D721Med (cell line): ENCODE measurements at places on chromosomes 3 and 15.

- DNase-seq: peak; percentile 33
These were observed 128.7 kb upstream of the MB21D2 start for GRCh38 chr3:193046371-193046770.

- no peak for DNase-seq
These were observed 70.1 kb upstream of the MEF2A start for GRCh38 chr15:99495430-99496301.

DNA sequence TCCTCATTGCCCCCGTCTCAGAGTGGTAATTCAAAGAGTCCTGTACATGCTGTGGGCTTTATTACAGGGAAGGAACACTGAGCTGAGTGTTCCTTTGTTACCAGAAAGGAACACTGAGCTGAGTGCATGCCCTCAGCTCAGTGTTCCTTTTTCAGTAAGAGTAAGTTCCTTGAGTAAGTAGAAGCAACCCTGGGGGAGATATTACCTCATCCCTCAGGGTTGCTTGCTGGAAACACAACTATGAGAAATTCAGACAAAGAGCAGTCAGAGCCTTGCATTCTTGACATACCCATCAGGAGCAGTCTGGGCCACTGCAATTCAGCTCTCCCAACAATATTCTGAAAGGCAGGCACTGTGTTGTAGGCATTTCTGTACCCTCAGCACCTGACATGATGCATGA is 17.0 kb downstream of the CHRM5 start:
- DNase-seq: no peak

DNA sequence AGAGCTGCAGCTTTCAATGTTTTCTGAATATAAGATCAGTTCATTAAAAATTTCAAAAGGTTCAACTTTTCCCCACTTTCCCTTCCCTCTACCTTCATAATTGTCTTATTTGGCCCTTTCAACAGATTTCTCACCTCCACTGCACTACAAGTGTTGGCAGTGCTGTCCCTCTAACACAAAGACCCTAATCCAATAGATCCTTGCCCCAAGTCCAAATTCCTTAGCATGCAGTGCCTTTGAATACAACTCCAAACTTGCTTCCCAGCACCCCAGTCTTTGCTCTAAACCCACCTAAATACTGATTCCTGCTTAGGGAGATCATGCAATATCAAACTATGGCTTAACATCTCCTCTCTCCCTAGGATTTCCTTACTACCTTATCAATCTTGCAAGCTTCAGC is 43.9 kb downstream of the TJP1 start:
- DNase-seq: no peak

DNA sequence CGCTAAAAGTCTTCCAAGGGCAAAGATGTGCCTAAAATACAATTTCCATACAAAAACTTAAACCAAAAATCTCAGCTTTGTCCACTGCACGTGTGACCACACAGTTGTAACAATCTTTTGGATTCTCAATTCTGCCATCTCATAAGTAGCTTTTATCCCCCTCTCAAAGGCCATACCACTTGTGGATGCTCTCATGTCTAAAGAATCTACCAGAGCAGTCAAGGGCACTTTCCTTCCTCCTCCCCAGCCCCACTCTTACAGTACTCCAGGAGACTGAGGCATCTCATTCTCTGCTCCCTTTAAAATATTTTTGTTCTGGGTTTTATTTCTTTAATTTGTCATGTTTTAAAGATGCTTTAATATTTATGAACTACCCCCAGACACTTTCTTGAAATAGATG is 102.3 kb upstream of the PFN2 start:
- no peak for DNase-seq

DNA sequence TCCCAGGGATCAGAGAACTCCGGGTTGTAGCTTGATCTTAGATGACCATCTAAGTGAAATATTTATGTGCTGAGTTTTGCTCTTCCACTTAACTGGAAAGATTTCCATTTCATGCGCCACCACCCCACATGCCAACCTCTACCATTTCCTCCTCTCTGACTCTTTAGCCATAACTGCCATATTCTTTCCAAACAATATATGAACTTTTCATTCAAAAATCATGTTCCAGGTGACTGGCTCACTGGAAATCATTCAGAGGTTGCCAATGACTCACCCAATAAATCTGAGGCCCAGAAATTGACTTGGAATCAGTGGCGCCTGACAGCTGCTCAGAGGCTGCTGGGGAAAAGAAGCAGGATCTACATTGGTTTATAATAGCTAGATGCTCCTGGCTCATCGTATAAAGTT is 31.6 kb upstream of the FAM174B start:
- DNase-seq: no peak

DNA sequence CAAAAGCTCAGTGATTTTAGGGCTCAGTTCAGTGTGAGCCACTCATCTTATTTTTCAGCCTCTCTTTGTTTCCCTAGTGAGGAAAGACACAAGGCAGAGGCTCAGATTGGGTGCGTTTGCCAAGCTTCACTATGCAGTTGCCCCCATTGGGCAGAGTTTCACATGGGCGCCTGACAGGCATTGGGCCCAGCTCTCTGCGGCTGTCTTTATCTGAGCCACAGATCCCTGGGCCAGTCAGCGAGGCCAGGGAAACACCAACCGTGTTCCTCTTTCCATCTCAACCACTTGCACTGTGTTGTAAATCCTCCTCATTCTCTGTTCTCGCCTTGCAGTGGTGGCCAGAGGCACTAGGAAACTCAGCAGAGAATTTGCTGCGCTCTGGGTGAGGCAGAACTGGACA is 10.8 kb downstream of the ESYT3 start:
- DNase-seq: no peak

DNA sequence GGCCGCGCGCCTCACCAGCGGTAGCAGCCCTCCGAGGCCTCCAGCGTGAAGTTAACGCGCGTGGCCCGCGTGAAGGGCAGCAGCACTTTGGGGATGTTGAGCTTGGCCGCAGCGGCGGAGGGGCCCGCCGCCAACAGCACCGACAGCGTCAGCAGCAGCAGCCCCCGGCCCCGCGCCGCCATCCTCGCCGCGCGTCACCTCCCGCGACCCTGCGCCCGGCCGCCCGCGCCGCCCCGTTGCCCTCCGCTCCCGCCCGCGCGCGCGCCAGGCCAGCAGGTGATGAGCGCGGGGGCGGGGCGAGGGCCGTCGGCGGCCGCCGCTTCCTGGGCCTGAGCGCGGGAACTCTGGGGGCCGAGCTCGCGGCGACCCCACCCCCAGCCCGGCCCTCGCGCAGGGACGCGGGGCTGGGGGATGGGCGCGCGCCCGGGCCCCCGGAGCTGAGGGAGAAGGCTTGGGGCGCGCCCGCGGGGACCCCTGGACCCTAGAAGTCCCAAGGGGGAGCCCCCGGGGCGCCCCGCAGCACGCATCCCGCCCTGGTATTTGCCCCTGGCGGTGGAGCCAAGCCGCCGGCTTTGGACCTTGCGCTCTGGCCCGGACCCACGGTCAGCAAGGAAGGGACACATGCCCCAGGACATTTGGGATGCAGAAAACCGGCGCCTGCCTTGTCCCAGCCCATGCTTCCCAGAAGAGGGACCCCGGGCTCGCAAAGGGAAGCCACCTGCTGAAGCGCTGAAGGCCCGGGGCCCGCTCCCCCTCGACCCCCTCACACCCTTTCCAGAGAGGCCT is at the start of gene NUP210:
Gene NUP210, minus strand, starts transcription at position 278 of the 786 bp plus-strand sequence. Its CDS starts 96 bp downstream, at position 182.
- peak; percentile 74 for DNase-seq

- peak; percentile 55 for DNase-seq
These were observed 644 bp upstream of the NGLY1 start for GRCh38 chr3:25783661-25784512.

- no peak for DNase-seq
These were observed 194.3 kb downstream of the RORA start for GRCh38 chr15:61034678-61035291.

DNA sequence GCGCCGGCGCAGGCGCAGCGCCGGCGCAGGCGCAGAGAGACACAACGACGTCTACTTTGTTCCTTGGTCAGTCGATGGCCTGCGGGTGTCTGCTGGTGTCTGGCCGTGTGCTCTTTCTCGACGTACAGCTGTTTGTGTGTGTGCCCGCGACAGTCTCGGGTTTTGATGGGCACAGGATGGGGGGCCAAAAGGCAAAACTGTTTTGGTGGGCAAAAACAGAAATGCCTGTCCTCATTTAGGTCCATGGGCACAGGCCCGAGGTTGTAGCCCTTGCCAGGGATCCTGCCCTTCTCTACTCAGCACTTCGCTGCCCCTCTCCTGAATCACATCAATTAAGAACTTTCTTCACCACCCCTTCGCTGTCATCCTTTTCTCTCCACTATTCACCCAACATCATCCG is 184.8 kb upstream of the CHL1 start:
- DNase-seq: no peak

- DNase-seq: no peak
These were observed 6.5 kb downstream of the EPHB3 start for GRCh38 chr3:184567946-184568559.

- no peak for DNase-seq
These were observed 7.2 kb upstream of the GMPS start for GRCh38 chr3:155863072-155863784.

- DNase-seq: no peak
These were observed 7.5 kb downstream of the MAGI1 start for GRCh38 chr3:66031102-66031698.

DNA sequence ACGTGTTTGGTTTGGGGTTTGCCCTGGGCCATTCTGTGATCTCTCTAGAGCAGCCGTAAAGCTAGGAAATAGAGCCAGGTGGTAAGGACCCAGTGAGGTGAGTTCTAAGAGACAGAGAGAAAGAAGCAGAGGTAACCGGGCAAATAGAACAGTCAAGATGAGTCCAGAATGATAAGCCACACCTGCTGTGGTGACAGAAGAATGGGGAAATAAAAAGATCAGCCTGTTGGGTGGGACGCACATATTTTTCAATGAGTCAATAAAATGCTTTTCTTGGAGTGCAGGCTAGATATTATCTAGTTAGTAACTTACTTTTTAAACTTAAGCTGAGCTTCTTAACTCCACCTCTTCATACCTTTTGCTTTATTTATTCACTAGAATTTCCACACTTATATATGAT is 135.0 kb downstream of the NFKBIZ start:
- DNase-seq: no peak

- DNase-seq: no peak
These were observed 595.8 kb upstream of the NR2F2 start for GRCh38 chr15:95734422-95735316.

DNA sequence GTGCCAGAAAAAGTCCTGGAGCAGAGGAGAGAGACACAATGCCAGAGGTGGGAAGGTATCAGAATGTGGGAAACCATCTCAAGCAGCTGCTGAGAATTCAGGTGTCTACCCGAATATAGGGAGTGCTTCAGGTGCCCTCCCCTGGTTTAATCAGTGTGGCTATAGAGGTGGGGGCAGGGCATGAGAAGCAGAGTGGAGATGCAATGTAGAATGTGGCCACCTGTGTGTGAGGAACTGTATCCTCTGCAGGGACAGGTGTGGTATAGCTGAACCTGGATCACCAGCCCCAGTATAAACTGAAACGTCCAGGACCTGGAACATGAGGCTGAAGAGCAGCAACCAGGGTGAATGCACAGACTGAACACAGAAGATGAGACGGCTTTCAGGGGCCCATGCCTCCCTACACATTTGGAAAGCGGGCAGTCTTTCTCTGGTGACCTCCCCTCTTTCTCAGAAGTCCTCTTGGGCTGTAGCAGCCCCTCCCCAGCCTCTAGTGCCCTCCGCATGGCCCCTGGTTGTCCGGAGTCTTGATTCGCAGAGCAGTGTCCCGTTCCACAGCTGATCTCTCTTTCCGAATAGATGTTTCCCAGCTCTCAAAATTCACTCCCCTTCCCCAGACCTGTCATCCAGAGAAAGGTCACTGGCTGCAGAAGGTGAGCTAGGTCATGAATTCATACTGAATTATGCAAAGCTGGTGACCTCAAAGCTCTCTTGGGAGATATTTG is 103.1 kb downstream of the ABHD5 start:
- no peak for DNase-seq

- no peak for DNase-seq
These were observed 26.1 kb downstream of the POMGNT2 start for GRCh38 chr3:43079536-43080332.

DNA sequence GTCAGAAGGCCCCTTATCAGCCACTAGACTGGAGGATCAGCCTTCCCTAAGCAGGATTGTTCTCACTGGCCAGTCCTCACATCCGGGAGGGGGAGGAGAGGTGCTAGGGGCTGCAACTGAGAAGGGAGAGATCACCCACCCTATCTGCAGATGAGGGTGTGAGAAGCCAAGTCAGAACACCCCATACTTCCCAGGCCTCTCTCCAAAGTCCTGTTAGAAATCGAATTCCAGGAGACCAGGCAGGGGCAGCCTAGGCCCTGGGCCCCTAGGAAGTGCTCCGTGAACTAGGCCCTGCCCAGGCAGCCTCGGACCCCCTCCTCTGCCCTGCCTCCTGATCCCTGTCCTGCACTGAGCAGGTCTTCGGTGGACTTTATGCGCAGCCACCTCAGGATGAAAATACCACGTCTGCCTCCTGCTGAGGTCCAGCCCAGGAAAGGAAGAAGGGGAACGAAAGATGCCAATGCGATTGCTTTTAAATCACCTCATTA is 933 bp downstream of the DZIP1L start:
- DNase-seq: no peak

DNA sequence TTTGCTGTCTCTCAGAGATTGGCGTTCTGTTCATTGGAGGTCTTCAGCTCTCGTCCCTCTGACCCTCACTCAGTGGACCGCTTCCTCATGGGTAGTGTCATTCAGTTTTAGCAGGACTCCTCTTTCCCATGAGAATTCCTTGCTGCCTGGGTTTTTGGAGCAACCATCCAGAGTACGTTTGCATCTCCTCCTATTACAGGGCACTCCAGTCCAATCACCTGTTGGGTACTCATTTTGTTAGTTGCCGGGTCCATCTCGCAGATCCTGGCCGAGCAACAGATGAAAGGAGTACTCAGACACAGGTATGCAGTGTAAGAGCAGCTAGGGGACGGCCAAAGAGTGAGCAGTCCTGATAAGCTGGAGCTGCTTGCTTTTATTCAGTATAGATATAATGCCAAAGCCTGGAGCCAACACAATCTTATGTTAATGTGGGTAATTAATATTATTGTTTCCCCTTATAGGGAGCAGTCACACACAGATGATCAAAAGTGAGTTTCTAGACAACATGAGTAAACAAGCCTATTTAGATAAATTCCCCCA is 49.6 kb downstream of the ISG20 start:
- no peak for DNase-seq

DNA sequence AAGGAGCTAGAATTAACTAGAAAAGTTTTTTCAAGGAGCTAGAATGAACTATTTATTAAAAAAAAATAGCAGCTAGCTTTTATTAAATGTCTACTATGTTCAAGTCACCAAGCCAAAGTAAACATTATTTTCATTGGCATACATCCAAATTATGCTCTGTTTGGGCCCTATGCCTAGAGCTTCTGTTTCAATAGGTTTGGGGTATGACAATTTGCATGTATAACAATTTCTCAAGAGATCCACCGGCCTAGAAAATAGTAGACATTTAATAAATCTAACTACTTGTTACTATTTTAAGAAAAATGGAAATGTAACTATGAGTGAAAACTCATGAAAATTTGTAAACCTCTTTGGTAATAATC is 8.0 kb downstream of the GABRR3 start:
- DNase-seq: no peak

DNA sequence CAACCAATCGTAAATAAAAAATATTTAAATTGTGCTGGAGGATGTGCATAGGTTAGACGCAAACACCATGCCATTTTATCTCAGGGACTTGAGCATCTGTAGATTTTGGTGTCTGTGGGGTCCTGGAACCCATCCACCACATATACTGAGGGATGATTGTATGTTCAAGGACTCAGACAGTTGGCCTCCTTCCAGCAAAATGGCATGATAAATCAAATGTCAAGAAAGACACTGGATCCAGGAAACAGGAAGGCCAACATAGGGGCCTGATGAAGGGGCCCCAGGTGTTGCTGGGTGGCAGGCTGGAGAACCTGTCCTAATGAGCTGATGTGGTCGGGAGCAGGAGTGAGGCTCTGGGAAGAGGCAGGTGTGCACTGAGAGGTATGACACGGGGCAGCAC is 289.5 kb downstream of the GABRG3 start:
- no peak for DNase-seq

GRCh38 chr3:17980863-17981262 is 238.4 kb upstream of the TBC1D5 start:
- DNase-seq: no peak
